ENCODE measurements at places on chromosomes 1 and 21.
A peak's percentile ranks its signal among the peaks of the same experiment; 100 is the strongest.

DNA sequence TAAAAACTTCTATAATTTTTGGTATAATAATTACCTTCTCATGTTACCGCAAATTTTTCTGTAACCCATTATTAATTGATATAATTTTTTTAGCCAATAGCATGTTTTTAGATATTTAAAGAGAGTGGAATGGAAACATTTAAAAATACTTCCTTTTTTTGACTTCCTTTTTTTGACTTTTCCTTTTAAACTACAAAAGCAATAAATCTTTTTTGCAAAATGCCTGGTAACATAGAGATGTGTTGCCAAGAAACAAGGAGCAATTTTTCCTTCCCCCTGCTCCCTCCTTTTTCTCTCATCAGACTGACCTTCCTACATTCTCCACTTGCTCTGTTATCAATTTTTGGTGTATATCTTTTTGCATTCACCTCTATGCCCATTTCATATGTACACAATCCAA, 666.2 kb downstream of the ADGRL2 start:
- no peak for DNase-seq

DNA sequence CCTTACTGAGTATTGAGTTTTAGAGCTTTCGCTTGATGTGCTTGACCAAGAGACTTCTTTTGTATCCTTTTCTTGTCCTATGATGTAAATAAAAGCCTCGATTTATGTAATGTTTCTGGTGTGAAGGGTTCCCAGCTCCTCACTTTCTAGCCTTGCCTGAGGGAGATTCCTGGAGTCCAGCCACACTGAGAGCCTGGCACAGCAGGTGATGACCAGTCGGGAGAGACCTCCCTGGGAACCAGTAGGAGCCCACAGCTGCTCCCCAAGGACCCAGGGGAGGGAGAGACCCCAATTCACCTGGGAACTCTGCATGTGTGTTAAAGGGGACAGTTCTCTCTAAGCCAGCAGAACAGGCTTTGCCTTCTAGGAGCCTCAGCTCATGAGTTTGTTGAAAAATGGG, 8.9 kb downstream of the C1orf115 start:
- no peak for DNase-seq

- no peak for DNase-seq
Measured at GRCh38 chr1:93638981-93639380, 42.7 kb downstream of the BCAR3 start.

- no peak for DNase-seq
Measured at GRCh38 chr21:31872452-31873274, at the start of gene HUNK. Gene HUNK (plus strand): TSS chr21:31873020. CDS start chr21:31873675, 655 bp downstream.

GRCh38 chr1:56591909-56592308, 12.5 kb upstream of the PLPP3 start:
- DNase-seq: no peak

DNA sequence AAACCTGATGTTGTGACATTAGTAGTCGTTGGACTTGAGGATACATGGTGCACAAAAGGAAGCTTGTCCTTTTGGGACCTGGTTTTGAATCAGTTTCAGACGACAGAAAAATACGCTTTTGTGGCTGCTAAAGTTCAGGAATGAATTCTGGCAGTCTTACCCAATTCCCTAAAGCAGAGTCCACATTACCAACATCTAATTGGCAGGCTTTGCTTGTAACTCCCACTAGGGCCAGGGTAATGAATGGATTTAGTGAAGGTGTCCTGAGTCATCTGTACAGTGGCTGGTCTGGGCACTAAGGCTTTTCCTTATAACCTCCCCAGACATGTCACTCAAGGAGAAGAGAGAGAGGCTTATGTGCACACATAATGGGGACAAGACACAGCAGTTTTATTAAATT, 66.2 kb upstream of the RNPC3 start:
- no peak for DNase-seq

DNA sequence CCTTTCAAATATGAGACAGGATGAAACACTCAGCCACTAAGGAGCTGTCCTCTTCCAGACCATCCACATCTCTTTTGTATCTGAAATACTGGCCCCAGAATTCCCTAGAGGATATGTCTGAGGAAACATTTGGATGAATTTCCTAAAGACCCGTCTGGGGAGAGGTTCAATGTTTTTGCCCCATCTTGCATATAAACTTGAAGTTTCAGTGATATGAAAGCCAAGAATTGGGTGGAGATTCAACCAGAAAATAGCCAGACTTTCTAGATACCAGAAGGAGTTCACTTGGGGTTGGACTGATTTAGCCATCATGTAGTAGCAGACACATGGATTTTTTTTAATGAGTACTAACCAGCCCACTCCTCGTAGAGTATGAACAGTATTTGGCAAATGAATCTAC, 182.0 kb downstream of the PLPP3 start:
- DNase-seq: no peak

DNA sequence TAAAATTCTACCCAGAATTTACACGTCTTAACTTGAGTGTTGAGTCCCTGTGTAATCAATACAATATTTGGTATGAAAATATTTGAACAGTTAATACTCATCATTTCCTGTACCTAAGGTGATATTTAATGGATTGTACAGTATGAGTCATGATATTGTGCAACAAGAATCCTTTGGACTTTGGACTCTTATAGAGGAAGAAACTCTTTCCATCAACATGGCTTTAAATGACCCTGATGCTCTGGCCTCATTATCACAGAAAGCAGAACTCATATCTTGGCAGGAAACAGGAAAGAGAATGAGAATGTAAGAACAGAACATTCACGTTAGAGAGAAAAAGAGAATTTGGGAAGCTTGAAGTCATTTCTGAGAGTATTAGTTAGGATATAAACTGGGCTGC, 168.8 kb upstream of the B3GALT2 start:
- no peak for DNase-seq

- DNase-seq: no peak
Measured at GRCh38 chr1:17563494-17564281, 24.2 kb downstream of the ARHGEF10L start.

GRCh38 chr1:207333620-207334019, 12.1 kb downstream of the CD55 start:
- DNase-seq: no peak

- DNase-seq: no peak
Measured at GRCh38 chr1:73382966-73383365, 815.0 kb downstream of the LRRIQ3 start.

- DNase-seq: no peak
Measured at GRCh38 chr1:186717286-186717685, 37.1 kb upstream of the PTGS2 start.

- no peak for DNase-seq
Measured at GRCh38 chr1:90862782-90863181, 145.7 kb upstream of the BARHL2 start.

GRCh38 chr1:182782587-182782913, 7.0 kb upstream of the NPL start:
- no peak for DNase-seq

GRCh38 chr1:156822680-156823079, 6.0 kb upstream of the SH2D2A start:
- no peak for DNase-seq

GRCh38 chr1:14535619-14536355, 62.7 kb upstream of the KAZN start:
- no peak for DNase-seq

- no peak for DNase-seq
Measured at GRCh38 chr1:65880611-65881010, 87.9 kb downstream of the PDE4B start.

DNA sequence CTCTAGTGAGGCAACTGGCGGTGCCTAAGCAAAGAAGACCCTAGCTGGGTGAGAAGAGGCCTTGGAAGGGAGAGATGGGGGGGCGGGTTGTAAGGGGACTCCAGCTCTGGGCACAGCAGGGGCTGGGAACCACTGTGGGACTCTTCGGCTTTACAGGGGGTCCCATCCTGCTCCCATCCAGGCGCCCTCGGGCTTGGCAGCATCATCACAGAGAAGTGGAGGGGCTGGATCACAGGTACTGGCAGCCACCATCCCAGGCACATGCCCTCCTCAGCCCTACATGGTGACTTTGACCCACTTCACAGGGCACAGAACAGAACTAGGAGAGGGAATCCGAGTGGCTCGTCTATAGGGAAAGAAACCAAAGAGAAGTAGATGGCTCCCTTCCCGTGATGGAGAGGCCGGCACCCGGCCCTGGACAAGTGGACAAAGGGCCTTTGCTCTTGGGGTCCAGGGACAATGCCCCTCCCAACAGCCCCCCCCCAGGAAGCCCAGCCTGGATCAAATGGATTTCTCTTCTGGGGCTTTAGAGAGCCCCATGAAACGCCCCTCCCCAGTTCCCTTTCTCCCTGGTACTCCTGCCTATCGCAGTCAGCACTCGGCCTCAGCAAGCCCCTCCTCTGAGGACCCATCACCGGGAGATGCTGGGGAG, 54.0 kb upstream of the ECE1 start:
- no peak for DNase-seq

GRCh38 chr21:28822486-28823335, 170.0 kb downstream of the LTN1 start:
- no peak for DNase-seq

DNA sequence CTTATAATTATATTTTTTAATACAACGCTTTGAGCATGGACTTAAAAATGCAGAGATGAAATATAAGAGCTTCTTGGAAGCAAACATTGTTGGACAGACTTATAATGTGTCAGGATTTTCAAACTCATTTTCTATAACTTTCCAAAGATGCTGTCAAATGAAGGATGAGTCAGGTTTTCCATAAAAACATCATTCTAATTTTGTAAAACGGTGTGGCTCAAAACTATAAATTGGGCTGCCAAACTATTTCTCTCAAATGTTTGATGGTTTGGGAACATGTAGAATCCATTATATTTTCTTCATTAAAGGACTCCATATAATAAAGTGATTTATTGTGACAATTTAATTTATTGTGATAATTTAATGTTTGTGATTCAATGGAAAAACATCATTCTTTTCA, 511.2 kb downstream of the USP25 start:
- no peak for DNase-seq

- DNase-seq: no peak
Measured at GRCh38 chr1:201721082-201722049, 107.6 kb upstream of the IPO9 start.

DNA sequence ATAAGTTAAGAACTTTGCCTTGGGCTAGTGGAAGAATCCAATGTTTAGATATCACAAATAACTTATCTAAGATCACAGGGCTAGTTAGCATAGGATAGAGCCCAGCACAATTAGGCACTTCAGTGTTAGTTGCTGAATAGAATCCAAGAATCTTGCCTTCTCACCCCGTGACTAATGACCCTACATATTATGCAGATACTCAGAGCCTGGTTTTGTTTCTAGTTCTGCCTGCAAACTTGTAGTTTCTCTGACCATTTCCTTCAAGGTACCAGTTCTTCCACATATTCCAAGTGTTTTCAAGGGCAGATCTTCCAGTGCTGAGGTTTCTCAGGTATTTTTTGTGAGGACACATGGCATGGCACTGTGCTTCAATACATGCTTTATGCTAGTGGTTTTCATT, 239.3 kb downstream of the KCNK2 start:
- no peak for DNase-seq

GRCh38 chr1:245673881-245674414, 519.2 kb downstream of the KIF26B start:
- no peak for DNase-seq

DNA sequence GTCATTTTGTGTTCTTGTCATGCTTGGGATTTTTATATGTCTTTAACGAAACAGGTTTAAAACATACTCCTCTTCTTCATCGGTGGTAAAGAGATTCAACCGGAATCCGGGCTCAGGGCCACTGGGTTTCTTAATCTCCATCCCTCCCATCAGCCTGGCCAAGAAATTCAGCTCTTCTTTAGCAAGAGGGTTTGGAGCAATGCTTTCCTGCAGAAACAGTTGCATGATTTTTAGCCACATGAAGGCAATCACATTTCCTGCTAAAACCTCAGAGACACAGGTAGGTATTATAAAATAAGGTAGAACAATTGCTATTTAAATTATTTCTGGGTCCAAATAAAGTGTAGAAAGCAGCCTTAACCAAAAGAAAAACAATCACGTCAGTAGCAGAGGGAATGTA, 22.7 kb upstream of the LSM10 start:
- no peak for DNase-seq

DNA sequence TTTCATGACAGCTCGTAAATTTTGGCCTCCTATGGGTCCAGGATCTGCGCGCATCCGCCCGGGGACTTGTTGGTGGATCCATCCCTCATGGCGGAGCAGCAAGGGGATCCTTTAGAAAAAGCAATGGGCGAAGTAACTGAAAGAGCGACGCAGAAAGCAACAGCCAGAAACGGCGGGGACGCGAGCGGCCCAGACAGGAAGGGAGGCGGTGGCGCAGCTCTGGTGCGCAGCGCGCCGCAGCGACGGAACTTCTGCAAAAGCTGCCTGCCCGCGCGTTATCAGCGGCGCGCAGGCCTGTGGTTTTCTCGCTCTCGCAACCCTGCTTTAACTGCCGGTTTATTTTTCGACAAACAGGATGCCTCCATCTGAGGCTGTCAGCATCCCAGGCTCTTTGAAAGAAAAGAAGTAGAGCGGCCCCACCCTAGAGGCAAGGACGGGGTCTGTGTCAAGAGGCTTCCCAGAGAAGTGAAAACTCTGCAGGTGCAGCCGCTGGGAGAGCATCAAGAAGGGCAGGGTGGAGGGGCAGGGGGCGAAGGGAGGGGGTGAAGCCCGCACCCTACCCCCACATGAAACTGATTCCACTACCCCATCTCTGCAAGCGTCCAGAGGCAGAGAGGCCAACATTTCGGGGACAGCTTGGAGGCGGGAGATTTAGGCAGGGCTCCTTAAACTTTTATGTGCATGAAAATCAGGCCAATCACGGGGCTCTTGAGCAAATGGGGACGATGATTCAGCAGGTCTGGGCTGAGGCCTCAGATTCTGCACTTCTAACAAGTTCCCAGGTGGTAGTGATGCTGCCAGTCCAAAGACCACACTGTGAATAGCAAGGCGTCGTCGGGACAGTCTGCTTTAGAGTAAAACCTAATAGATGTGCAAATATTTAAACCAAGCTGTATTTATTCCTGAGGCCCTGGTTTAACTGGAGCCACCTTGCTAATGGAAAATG, 22.2 kb downstream of the RUNX1 start:
- DNase-seq: peak; percentile 75

GRCh38 chr1:210252621-210253051, 20.0 kb downstream of the SERTAD4 start:
- DNase-seq: no peak

DNA sequence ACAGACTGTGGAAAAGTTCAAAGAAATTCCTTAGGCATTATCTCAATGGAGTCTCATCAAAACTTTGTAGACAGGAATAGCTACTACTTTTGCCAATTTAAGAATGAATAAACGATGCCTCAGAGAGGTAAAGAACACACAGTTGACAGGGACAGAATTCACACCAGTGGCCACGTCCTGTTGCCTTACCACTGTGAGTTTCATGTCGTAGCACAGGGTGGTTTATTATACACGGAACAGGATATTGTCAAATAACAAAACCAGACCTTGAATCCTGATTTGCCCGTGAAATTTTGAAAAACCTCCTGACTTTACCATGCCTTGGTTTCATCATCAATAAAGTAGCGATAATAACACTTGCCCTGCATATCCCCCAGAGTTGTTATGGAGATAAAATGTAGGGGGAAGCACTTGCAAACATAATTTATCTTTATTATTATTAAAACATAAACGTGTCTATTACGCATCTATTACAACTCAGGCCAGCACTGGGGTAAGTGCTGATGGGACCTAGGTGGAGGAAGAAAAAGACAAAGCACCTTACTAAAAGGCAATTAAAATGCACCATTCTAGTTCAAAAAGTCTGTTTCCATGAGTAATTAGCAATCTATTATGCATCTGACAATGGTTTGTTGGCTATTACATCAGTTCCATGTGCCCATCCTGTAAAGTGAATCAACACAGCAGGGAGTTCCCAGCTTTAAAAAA, 408.1 kb upstream of the RUNX1 start:
- no peak for DNase-seq
